ENCODE measurements at places on chromosomes 12 and 14. TPM values are rescaled to one million over a fixed set of nuclear protein-coding genes. Genes with fewer than 3 reads are reported as not detected.

DYNLL1 gene
- 343 TPM for total RNA-seq

DNA sequence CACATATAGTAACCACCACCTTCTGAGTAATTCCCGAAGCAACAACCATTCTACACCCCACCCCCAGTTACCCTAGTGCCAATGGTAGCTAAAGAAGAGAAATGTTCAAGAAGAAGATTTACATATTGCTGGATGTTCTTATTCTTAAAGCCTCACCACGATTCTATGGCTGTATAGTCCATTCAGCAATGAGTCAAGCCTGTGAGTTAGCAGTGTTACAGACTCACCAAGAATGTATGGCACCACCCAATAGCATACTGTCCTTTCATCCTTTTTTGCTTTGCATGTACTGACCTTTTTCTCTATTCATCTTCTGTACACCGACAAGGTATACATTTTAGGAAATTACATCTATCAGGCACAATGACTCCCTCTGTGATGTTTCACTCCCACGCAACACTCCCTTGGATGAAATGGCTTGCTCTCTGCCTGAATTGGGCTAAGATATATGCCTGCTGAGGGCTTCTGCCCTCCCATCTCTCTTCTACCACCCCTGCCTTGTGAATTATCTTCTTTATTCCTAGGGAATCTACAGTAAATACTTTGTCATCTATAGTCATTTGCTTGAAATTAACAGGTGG, 945.8 kb downstream of the DIO2 start:
- DNase-seq: no peak

GRCh38 chr12:53413485-53414204, 10.0 kb upstream of the AMHR2 start:
- no peak for DNase-seq

SLC4A8 gene
- 0.84 TPM for total RNA-seq

Data from mucosa of descending colon (tissue), 3 donors.